SW 1271 (cell line): ENCODE measurements at places on chromosomes 5 and 9.

DNA sequence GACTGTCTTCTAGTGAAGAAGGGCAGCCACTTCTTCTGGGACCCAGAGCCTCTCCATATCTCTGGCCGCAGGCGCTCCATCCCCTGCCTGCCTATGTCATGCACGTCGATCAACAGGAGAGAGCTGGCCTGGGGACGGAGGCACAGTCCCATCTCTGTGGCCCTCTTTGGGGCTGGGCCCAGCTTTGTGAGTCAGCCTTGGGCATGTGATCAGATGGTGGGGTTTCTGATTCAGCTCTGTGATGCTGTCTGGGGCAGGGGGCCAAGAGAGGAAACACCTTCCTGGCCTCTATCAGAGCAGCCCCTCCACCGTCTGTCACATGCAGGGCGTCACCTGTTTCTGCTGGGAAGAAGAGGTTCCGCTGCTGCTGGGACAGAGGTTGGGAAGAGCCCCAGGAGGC is 72.6 kb downstream of the MVB12B start:
- no peak for DNase-seq

DNA sequence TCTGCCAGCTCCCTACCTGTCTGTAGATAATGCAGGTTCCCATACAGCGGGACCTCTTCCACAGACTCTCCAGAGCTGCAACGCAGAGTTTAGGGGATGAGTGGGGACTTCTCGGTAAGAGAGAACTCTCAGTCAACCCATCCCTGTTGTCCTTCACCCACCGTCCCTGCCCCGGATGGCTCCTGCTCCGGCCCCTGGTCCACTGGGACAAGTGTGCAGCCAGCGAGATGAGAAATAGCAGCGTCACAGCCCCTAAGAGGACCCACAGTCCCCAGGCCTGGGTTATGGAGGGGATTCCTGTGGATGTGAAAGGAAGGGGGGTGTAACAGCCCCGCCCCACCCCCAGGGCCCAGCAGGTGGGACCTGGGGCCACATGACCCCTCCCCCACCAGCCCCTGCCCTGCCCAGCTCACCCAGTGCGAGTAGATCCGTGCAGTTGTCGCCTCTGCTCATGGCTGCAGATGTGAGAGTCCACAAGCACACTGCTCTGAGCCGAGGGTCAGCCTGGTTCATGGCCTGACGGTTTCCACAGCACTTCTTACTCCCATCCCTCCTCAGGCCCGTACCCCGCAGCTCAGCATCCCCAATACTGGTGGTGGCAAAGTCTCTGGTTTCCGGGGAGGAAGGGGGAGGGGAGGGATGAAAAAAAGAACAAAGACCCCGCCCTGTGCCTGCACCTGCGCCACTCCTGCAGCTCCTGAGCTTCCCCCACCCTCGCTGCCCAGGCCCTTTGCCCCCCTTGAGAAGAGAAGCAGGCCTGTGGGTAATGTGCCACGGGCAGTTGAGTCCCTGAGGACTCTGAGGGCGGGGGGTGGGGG is at the start of gene SIT1:
Gene SIT1 (minus strand): TSS at position 591 of the 818 bp plus-strand sequence. CDS start 78 bp downstream, at position 513.
- no peak for DNase-seq

DNA sequence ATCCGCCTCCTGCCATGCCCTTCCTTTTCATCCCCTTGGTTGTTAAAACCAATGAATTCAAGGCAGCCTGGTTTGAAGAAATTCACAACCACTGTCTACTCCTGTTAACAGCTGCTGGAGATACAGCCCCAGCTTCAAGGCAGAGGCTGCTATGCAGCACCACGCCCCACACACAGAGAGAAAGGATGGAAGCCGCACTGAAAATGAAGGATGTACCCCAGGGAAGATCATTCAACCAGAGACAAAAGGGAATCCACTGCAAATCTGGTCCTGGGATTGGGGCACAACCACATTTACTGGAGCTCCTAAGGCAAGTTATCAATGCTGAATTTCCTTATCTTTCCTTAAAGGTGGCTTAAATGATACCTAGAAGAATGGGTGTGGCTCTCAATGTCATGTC is 58.7 kb downstream of the DPYSL3 start:
- no peak for DNase-seq

GRCh38 chr5:434443-435146 is 8.4 kb upstream of the EXOC3 start:
- no peak for DNase-seq

- DNase-seq, result no peak
These were observed 27.6 kb downstream of the TPD52L3 start for GRCh38 chr9:6355728-6356127.

- no peak for DNase-seq
These were observed 22.2 kb downstream of the GPX3 start for GRCh38 chr5:151042453-151043093.

- no peak for DNase-seq
These were observed 401.6 kb downstream of the ANXA1 start for GRCh38 chr9:73553295-73553694.

DNA sequence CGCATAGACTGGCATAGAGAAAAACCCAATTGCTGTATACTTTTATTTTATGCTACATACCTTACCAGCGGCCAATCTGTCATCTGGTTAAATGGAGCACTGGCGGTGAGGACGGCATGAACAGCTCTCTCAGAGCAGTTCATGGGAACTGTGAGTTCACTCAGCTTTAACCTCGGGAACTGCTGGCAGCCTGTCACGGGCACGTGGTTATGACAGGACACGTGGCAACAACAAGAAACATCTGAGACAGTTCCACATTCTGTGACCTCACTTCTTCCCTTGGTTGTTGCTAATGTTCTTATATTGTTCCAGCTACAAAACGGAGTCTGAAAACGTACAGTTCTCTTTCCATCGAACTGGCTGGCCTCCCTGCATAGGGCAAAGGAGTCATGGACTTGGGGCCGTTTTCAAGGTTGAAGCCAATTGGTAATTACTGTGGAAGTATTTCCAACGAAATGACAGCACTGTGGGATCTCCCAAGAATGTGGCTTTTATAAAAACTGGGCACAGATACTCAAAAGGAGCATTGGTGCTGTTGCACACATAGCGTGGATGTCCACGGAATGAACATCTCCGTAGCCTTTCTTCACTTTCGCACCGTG is 246.3 kb upstream of the DAP start:
- DNase-seq, result no peak

DNA sequence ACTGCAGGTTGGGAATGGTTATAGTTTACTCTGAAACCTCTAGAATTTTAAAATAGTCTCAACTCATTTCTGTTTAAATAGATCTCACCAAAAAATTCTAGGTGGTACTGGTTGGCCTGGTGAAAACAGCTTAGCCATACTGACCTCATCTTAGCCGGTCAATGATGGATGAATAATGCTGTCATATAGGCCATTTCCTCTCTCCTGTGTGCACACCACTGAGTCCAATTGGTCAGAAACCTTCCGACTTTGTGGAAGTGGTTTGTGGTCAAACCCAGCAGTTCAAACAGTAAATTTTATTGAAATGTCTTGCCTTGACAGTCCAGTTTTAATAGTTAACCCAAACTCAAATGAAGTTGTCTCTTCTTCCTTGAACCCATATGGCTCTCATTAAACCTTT is 98.6 kb downstream of the GIN1 start:
- DNase-seq, result no peak

DNA sequence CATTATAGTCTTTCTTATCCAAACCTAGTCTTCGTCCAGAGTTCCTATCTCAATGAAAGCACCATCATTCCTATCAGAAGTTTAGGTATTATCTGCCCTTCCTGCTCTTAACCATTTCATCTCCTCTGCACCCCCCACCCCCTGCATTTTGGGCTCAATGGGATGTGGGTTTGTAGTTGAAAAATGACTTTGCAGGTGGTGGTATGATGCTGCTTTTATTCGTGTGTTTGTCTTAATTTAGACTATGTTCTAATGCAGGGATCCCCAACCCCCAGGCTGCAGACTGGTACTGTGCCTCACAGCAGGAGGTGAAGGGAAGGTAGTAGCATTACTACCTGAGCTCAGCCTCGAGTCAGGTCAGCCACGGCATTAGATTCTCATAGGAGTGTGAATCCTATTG is 49.4 kb upstream of the ZNF608 start:
- DNase-seq, result no peak

GRCh38 chr5:90994796-90995195 is 388.3 kb downstream of the ARRDC3 start:
- no peak for DNase-seq

GRCh38 chr9:32854271-32854670 is 70.9 kb downstream of the TMEM215 start:
- DNase-seq, result no peak

GRCh38 chr5:8288897-8289516 is 420.1 kb downstream of the MTRR start:
- DNase-seq, result no peak

DNA sequence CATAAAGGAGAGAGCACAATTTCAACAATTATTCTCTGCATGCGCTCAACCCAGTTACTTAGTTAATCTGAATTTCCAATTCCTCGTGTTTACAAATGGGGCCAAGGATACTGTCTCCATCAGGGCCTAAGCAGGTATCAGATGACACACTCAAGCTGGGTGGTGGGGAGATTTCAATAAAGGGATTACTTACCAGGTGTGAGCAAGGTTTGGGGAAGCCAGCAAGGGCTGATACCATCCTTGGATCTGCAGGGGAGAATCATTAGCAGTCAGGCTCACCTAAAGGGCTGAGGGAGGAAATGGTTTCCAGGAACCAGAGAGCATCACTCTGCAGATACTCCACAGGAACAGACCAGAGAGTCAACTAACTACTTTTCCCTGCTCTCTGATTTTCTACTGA is 487.1 kb downstream of the NTRK2 start:
- DNase-seq, result no peak

DNA sequence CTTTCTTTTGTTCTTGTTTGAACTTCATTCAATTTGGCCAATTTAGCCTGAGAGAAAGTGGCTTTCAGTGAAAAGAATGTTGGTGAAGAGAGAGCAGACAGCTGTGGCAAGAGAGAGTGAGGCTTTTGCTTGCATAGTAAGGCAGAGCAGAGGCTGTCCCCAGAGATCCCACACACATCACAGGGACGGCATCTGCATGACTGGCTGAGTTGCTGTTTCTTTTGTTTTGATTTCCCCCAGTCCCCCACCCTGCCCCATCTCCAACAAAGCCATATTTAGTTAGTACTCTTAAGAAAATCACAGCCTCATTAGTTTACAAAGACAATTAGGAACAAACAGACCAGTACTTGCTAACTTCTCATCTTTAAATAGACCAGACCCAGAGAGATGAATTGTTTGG is 363.9 kb upstream of the SEMA6A start:
- no peak for DNase-seq

GRCh38 chr9:90607701-90608516 is 34.7 kb downstream of the DIRAS2 start:
- no peak for DNase-seq

DNA sequence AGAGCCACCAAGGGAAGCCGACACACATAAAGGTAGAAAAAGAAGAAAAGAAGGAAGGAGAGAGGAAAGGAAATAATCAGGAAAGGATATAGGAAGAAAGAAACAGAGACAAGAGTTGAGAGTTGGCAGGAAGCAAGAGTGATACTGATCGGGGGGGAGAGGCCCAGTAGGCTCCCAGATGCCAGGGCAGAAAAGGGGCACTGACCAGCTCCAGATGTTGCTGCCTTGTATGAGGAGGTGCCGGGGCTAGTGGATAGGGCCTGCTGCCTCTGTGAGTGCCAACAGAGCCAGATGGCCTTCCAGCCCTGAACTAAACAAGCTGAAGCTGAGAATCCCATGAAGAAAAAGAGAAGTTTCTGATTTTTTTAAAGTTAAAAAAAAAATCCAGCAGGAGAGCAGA is 82.0 kb upstream of the TRIM32 start:
- no peak for DNase-seq

GRCh38 chr5:172229904-172230303 is 35.9 kb downstream of the EFCAB9 start:
- DNase-seq, result no peak

DNA sequence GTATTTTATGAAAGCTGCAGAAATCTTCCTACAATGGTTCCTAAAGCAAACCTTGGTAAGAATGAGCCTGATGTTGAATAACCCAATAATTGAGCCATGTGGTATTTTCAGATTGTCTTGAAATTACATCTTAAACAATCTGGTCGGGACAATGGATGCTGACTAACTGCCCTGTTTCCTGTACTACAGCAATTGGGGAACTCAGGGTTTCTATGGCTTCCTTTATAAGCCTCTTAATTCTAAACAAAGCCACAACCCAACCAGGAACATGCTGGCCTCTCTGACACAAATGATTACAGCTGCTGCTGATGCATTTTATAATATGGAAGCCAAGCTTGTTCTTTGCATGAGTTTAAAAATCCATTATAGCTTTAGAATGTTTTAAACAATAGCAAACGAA is 30.2 kb downstream of the PTPN3 start:
- DNase-seq, result no peak

DNA sequence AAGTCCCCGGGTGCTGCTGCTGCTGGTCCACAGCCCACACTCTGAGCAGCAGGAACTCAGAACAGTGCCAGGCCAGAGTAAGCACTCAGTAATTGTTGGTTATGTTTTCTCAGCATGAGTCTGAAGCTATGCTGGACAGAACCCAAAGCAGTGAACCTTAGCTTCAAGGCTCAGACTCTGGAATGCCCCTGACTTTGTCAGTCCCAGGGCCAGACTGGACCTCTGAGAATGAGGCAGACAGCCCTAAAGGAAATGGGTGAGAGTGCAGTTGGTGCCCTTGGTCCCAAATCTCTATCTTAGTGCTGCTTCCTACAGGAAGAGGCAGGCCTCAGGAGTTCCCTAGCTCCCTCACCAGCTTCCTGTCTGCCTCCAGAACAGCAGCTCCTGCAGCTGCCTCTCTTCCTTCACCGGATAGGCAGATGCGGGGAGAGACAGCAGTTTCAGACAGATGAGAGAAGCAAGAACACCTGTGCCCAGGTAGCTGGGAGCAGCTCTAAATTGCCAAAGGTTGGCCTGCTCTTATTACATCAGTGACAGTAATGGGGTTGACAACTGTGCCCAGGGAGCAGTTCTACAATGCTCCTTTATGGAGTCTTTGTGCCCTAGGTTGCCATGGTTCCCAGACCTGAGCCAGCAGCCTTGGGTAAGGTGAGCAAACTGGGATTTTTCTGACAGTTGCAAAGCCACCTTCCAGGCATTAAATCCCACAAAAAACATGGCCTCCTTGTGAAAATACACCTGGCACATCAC is 82.2 kb upstream of the CXCL14 start:
- DNase-seq, result no peak

DNA sequence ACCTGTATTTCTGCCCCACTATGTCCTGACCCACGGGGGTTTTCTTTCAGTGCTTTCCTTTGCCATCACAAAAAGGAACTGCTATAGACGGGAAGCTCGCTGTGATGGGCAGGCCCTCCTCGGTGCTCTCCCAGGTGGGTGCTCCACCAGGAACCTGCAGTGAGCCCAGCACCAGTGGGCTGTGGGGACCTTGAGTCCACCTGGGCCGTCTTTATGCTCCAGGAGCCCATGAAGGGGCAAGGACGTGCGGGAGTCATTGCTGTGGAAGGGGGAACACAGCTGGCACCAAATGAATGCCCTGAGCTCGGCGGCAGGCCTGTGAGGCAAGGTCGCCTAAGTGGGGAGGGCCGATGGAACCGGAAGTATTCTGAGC is 36.7 kb upstream of the SLC6A3 start:
- no peak for DNase-seq
